ENCODE measurements at places on chromosomes 5 and 9. TPM values are rescaled to one million over a fixed set of nuclear protein-coding genes. Genes with fewer than 3 reads are reported as not detected.

The ST8SIA4 gene
- total RNA-seq: 37.0 TPM

The OCLN gene
- 10.6 TPM for total RNA-seq

The FCN1 gene
- 148 TPM for total RNA-seq

The CNTNAP3 gene
- total RNA-seq: 12.2 TPM

The PKD2L2 gene
- not detected for total RNA-seq

The C9orf152 gene
- not detected for total RNA-seq

The STRBP gene
- total RNA-seq: 23.8 TPM
